ENCODE measurements at places on chromosomes 6 and 20.

- no peak for DNase-seq
These were observed 645.6 kb downstream of the MMUT start for GRCh38 chr6:48817333-48818051.

DNA sequence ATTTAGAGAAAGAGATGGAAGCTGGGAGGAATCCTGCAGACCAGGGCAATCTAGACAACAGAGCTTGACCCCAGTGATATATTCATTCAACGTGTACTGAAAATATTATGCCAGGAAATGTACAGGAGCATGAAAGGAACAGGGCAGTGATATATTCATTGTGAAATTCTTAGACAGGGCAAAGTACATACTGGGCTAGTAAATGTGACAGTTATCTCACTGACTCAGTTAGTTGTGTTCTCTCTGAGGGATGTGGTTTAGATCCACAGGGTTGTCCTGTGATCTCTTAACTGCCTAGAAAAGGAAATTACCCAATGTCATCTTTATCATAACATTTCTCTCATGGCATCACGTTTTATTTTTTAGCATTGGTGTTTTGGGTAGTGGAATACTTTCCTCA lies 891.3 kb downstream of the EYS start:
- no peak for DNase-seq

DNA sequence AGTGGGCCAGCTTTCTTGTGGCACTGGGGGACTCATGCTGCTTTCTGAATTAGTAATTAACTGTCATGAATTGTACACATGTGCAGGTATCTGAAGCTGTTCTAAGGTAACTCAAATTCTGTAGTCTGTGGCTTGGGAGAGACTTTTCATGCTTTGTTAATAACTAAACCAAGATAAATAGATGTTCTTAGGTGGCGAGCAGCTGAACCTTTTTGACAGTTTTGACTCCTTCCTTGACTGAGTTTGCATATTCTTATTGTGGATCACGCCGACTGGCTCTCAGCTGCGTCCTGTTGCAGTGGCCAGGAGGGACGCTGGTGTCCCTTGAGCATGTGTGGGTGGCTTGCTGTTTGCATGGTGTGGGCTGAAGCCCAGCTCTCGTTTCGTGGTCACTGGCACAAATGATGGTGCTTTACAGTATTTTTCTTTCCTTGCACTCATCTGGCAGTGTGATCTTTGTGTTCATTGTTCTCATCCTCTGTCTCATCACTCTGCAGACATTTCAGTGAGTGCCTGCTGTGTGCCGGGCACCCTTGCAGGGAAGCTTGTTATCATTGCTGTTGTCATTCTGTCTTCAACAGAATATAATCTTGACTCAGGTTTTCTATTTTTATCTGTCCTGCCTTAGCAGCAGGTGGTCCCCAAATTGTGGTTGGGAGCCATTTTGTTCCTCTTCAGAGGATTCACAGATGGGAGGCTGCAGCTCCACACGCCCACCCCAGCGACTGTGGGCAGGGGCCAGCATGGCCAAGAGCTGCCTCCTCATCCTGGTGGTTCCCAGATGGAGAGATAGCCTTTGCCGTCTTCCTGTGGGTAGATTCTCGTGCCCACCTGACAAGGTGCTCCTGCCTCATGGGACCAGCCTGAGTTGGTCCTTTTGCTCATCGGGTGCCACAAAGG lies 39.6 kb downstream of the DUSP22 start:
- DNase-seq = no peak

DNA sequence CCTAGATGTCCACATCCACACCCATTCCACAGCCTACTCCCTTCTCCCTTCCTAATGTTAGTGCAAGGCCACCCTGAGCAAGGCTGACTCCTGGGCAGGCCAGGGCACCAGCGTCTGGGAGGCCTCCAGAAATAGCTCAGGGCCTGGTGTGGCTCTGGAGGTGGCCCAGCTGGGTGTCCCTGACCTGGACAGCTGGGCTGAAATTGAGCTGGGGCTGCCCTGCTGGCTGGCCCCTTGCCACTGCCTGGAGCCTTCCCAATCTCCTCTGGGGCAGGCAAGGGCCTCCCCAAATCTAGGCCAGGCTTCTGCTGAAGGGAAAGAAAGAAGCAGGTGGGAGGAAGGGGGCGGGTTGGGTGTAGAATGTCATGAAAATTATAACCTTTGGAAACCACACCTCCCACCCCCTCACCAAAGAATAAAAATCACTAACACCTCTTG lies 2.1 kb downstream of the FAM110A start:
- no peak for DNase-seq

GRCh38 chr20:53343448-53343847 lies 250.2 kb downstream of the ZNF217 start:
- no peak for DNase-seq

GRCh38 chr6:148186916-148187315 lies 155.7 kb upstream of the SASH1 start:
- no peak for DNase-seq

GRCh38 chr6:27556406-27556805 lies 83.5 kb upstream of the ZNF184 start:
- no peak for DNase-seq

DNA sequence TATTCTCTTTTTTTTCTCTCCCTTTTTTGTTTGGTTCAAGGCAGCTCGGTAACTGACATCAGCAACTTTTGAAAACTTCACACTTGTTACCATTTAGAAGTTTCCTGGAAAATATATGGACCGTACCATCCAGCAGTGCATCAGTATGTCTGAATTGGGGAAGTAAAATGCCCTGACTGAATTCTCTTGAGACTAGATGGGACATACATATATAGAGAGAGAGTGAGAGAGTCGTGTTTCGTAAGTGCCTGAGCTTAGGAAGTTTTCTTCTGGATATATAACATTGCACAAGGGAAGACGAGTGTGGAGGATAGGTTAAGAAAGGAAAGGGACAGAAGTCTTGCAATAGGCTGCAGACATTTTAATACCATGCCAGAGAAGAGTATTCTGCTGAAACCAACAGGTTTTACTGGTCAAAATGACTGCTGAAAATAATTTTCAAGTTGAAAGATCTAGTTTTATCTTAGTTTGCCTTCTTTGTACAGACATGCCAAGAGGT lies 10.6 kb downstream of the HEY2 start:
- no peak for DNase-seq

Data from AG09309 (cell line).